ENCODE measurements at places on chromosomes 3 and 15.

GRCh38 chr3:196994056-196994455 is 25.4 kb upstream of the PIGZ start:
- DNase-seq, result no peak

DNA sequence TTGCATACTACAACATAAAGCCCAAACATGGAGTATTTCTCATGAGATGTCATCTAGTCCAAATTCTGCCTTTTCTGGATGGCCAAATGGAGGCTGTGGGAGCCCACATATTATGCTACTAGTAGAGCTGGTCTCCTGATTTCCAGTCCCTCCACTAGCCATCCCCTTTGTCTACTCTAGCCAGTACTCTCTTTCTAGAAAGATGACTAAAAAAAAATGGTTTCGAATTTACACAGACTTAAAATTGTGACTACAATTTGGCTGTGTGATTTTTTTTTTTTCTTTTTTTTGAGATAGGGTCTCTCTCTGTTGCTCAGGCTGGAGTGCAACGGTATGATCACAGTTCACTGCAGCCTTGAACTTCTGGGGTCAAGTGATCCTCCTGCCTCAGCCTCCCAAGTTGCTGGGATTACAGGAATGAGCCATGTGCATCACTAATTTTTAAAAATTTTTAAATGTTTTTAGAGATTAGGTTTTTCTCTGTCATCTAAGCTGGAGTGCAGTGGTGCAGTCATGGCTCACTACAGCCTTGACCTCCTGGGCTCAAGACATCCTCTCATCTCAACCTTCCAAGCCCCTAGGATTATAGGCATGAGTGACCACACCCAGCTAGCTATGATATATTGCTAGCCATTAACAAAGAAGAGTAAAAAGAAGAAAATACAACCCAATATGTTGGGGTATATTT is 273.9 kb downstream of the ADAMTSL3 start:
- DNase-seq, result no peak

GRCh38 chr3:149626671-149627070 is 31.2 kb downstream of the WWTR1 start:
- DNase-seq, result no peak

- no peak for DNase-seq
Measured at GRCh38 chr3:20773320-20773984, 587.4 kb upstream of the SGO1 start.

DNA sequence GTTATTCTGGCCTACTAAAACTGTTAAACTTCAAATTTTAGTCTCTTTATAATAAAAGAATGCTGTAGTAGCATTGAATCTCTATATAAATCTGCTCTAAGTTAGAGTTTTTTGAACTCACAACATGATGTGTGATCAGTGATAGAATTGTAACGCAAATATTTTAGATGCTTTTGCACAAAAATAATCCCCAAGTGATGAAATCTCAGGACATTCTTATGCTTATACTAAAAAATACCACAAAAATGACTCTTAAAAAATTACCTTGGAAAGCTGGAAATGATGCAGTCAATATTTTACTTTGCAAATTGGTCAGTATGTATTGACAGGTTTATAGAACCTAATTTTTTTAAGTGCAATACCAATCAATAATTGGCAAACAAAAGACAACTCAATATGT is 375.3 kb downstream of the TBC1D5 start:
- no peak for DNase-seq

DNA sequence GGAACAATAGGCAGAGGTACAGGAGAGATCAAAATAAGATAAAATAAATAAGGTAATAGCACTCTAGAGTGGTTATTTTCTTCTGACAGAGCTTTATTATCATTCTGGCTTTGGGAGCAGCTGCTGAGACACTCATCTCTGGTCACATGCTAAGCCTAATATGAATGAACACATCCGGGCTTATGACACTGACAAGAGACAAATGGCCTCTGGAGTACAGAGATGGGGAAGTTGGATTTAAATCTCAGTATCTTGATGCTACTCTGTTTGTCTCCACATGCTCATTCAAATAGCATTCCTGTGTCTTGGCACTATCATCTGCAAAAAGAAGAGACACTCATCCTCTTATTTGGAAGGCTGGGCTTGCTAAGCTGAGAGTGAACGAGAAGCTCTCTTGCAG is 55.6 kb downstream of the TMEM45A start:
- no peak for DNase-seq

GRCh38 chr15:69703532-69704187 is 251.0 kb downstream of the RPLP1 start:
- no peak for DNase-seq

GRCh38 chr15:77057685-77058084 is 13.2 kb downstream of the TSPAN3 start:
- DNase-seq, result no peak

GRCh38 chr3:112738366-112738765 is 97.4 kb upstream of the CCDC80 start:
- no peak for DNase-seq

GRCh38 chr3:124607163-124607562 is 123.1 kb upstream of the UMPS start:
- DNase-seq, result no peak

GRCh38 chr3:159867372-159867771 is 121.3 kb upstream of the IL12A start:
- no peak for DNase-seq

DNA sequence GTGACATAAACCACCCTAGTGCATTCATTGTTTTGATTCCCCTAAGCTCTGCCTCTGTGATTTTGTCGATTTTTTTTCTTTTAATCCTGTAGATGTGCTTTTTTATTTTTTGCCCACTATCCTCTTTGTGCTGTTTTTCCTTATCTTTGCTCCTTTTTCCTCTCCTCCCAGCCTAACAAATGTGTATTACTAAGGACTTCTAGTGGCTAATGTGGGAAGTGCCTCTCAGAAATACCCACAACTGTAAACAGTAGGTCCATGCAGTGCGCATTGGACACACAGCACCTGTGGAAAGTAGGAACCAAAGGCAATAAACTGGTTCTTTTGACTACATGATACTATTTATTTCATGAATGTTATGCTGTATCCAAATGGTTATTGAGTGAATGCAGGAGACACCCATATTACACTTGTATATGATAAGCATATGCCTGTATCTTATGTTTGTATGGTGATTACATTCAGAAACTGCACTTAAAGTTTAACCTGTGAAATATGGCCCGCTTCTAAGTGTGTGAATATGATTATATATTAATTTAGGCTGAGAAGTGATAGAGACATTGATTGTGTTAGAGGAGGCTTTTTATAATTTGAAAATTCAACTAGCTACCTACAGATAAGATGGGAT is 147.8 kb downstream of the PLCL2 start:
- DNase-seq, result no peak

DNA sequence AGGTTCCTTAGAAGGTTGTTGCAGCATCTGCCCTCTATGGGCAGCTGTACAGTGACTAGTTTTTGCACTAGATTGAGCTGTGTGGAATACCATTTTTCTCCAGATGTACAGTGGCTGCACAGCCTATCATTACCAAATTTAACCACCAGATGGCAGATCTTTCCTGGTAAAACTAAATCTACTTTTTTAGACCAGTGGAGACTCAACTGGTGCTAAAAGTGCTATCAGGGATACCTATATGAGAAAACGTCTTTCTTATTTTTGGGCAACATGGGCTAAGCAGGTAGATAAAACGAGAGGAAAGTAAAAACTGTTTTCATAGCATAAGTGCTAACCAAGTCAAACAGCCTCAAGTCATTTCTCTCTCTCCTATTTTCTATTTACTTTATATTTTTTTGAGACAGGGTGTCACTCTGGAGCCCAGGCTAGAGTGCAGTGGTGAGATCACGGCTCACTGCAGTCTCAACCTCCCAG is 21.2 kb downstream of the IGSF10 start:
- peak; percentile 2 for DNase-seq

DNA sequence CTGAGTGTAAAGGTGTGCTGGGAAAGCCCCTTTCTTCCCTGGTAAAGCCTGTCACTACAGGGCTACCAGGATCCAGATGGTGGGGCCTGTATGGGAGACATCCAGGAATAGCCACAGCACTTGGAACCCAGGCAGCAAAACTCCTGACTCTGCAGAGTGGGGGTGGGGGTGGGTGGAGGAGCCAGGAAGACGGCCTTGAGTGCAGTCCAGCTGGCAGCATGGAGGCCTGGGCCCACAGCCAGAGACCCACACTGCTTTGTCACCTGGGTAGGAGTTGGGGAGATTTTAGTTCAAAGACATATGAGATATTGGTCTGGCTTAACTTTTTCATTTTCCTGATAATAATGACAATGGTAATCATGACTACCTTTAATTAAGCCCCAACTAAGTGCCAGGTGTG is 116.7 kb upstream of the MRPS22 start:
- DNase-seq, result no peak

DNA sequence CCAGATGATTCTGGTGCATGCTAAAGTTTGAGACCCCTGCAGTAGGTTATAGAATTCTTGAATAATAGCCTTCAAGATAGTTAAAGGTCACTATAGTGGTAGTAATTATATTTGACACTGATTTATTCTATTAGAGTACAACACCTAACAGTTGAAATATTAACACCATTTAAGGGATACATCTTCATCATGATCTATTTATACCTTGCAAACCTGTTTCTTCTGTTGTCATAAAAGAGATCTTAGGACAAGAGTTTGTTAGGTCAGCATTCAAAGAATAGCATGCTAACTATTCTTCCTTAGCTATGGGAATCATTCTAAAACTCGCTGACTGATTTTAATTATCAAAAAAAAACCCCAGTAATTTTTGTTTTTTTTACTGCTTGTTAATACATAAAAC is 46.5 kb downstream of the TSC22D2 start:
- no peak for DNase-seq

GRCh38 chr15:90211440-90212143 is 10.5 kb downstream of the SEMA4B start:
- no peak for DNase-seq

DNA sequence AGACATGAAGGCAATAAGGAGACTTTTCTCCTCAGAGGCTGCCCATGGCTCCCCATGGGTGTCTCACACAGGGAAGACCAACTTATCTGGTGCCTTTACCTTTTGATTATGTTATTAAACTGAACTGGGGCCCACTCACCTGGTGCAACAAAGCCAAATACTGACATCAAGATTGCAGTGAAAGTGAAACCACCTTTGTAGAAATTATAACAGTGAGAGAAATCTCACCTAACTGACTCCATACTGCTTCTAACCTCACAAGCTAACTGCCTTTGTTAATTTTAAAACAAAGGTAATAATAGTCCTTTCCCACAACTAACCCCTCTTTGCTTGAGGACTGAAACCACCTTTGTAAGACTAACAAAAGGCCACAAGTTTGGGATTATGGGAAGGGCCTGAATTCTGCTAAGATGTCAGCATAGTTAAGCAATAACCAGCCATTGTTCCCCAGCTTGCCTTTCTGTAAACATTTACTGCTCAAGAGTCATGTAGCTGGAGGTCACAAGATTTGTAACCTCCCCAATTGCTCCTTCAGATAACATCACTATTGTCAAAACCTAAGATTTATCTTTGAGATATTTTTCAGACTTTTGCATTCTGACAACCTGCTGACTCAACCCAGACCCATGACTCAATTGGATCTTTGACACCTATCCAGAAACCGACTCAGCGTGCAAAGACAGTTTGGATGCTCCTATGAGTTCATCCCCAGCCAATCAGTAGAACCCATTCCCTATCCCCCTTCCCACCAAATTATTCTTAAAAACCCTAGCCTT is 420.3 kb upstream of the CFAP20DC start:
- no peak for DNase-seq

- no peak for DNase-seq
Measured at GRCh38 chr3:123444744-123445143, 4.1 kb downstream of the ADCY5 start.

- no peak for DNase-seq
Measured at GRCh38 chr3:56147354-56147753, 320.9 kb downstream of the ERC2 start.

DNA sequence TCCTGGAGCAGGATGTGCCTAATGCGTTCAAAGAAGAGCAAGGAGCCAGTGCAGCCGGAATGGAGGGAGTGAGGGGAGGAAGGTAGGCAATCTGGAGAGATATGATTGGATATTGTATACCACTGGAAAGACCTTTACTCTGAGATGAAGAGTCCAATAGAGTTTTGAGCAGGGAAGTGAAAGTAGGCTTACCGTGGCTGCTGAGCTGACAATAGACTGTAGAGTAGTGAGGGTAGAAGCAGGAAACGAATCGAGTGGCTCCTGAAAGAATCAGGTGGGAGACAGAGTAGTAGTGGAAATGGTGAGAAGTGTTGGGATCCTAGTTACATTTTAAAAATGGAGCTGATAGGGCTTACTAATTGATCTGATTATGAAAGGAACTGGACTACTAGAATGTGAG is 51.8 kb upstream of the NUDT16 start:
- DNase-seq, result no peak

GRCh38 chr15:89647191-89647851 is 7.9 kb downstream of the KIF7 start:
- peak; percentile 28 for DNase-seq

DNA sequence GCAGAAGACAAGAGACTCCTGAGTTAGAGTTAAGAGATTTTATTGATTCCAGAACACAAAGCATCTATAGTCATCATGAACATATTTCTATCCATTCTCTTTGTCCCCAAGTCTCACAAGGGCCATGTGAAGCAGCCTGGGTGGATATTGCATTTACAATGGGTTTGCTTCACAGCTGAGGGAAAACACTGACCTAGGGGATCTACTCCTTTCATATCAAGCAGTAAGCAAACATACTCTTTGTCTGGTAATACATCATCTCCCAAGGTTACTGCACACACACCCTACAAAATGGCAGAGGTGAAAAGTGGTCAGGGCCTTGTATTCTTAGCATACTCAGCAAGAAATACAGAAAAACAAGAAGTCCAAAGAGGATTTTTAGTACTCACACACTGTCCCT is 267.7 kb upstream of the BCHE start:
- no peak for DNase-seq

DNA sequence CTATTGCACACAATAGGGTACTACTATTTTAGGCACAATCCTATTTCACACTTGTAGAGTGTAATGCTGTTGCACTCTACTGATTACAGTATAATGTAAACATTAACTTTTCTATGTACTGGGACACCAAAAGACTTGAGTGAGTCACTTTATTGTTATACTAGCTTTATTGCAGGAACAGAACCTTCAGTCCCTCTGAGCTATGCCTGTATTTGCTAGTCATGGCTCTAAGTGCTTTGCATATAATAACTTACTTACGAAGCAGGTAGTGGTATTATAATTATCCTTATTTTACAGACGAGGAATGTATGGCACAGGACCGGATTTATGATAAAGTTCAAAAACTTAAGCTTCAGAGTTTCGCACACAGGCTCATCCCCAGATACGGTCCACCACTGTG is 106.6 kb upstream of the SLC6A6 start:
- no peak for DNase-seq

DNA sequence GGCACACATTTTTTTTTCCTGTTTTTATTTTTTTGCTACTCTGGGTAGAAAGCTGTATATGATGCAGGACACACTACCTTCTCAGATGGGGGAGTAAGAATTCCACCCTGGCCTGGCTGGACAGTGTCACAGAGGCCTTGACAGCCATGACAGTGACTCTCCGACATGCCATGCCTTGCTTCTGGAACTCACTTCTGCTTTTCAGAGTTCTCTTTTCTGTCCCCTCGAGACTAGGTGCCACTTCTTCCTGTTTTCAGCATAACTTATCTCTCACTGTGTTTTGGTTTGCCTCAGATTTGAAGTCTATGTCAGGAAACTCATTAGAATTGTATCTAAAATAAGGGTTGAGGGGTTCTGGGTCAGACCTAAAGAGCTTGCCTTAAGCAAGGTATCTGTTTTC is 69.1 kb upstream of the SEC13 start:
- no peak for DNase-seq

- DNase-seq, result no peak
Measured at GRCh38 chr15:91447991-91448644, 348.1 kb downstream of the SV2B start.

All from T-helper 1 cell (primary cell).